ENCODE measurements at places on chromosomes 12 and 14. TPM values are rescaled to one million over a fixed set of nuclear protein-coding genes. Genes with fewer than 3 reads are reported as not detected.
A peak's percentile ranks its signal among the peaks of the same experiment; 100 is the strongest.

DNA sequence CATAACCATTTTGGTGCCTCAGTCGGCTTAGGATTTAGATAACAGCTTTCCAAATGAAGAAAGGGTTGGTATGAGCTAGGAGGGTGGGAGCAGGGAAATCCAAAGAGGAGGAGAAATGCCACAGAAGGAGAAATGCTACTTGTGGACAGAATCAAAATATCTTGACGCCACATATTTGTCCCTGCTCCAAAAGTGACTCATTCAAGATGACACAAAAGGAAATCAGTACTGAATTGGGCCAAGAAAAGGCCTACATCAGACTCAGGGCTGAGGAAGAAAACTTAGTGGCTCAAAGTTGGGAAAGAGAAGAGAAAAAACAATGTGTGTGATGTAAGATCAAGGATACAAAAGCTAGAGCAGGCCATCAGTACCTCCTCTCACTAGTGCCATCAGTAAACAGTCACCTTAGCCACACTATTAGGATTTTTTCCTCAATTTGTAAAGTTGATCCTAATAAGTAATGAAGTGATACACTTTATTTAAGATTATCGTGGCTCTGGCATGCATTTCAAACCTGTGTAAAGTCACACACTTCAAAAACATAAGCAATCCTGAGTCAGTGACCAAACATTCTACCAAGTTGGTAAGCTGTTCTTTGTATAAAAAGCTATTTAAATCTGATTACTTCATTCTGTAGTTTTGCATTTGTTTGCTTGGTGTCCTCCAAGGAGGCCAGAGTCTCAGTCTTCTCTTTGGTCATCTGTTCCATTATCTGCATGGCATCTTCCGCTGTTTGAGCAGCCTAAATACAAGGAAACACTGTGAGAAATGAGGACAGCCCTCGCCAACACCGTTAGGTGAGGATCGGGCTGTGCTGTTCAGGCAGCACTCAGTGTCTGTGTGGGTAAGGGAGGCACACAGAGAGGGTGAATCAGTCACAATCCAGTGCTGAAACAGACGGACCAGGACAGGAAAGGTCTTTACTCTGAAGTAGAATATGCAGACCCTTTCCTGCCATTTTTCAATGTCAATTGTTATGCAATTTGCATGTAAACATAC, 52.6 kb upstream of the VPS33A start:
- no peak for DNase-seq

GRCh38 chr14:88516861-88517357, 37.9 kb downstream of the PTPN21 start:
- DNase-seq = no peak

DNA sequence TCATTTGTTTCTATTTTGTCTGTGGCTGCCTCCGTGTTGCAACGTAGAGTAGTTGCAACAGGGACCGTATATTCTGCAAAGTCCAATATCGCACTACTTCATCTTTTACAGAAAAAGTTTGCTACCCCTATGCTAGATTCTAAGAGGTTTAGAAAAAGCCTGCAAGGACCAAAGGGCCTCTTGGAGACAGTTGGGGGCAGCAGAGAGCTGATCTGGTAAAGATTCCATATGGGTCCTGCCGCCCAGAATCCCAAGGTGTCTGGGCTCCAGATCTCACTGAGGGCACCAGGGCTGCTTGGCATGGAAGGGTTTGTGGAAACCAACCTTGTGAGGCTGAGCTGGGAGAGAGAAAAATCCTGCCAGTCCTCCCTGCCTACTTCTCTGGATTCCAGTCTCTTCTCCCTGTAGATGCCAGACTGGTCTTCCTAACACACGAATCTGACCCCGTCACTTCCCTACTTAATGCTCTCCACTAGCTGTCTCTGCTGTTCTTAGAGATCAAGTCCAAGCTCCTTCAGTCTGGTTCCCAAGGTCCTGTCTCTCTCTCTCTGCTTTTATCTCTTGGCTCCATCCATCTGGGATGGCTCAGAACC, 74.6 kb downstream of the GLRX5 start:
- DNase-seq = peak; percentile 9

GRCh38 chr12:62075870-62076269, 184.3 kb upstream of the USP15 start:
- no peak for DNase-seq

The SOS2 gene
- total RNA-seq = 21.1 TPM

The PLCZ1 gene
- total RNA-seq = not detected

The SRRM4 gene
- not detected for total RNA-seq
